ENCODE measurements at places on chromosomes 2 and 18. TPM values are rescaled to one million over a fixed set of nuclear protein-coding genes. Genes with fewer than 3 reads are reported as not detected.

DNA sequence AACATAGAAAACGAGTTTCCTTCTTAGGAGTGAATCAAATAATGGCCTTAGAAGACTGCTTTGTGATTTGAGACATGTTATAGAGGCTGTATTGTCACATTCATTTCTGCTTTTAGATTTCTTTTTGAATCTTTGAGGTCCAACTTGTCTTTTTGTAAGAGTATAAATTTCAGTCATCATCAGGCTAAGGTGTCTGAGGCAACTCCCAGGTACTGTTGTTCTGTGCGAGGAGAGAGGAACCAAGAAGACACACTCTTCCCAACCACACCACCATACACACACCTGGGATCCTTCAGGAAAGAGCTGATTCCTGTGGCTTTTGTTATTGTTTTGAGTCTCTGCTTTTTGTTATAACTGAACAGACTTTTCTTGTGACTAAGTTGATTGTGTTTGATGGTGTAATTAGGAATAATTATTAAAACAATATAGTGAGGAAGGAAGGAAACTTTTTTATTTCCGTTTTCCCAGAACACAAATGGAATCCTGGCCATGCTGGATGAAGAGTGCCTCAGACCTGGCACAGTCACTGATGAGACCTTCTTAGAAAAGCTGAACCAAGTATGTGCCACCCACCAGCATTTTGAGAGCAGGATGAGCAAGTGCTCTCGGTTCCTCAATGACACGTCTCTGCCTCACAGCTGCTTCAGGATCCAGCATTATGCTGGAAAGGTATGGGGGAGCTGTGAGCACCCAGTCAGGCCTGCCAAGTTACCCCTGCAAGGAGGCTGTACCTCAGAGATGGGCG is 140.4 kb downstream of the MYO1B start:
- DNase-seq, result no peak

GRCh38 chr2:86520153-86520552 is 43.1 kb downstream of the CHMP3 start:
- DNase-seq, result no peak

DNA sequence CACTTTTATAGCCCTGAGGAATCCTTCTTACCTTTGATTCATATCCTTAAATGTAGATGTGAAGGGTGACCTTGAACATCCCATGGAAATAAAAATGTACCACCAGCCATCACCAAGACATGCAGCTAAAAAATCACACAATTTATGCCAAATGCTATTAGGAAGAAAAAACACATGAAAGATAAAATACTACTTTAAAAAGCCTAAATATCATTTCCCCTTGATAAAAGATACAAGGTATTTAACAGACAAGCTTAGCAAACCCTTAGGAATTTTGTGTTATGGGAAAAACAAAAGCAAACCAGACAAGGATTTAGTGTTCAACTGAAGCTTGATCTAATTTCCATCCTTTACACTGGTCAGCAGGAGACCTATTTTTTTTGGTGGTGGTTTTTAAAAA is 255.0 kb downstream of the ICOS start:
- DNase-seq, result no peak

GRCh38 chr18:43819873-43820272 is 542.6 kb upstream of the SYT4 start:
- no peak for DNase-seq

Gene SF3B1
- total RNA-seq, result 253 TPM

- DNase-seq, result no peak
Measured at GRCh38 chr2:236573066-236573929, 3.7 kb downstream of the ACKR3 start.

DNA sequence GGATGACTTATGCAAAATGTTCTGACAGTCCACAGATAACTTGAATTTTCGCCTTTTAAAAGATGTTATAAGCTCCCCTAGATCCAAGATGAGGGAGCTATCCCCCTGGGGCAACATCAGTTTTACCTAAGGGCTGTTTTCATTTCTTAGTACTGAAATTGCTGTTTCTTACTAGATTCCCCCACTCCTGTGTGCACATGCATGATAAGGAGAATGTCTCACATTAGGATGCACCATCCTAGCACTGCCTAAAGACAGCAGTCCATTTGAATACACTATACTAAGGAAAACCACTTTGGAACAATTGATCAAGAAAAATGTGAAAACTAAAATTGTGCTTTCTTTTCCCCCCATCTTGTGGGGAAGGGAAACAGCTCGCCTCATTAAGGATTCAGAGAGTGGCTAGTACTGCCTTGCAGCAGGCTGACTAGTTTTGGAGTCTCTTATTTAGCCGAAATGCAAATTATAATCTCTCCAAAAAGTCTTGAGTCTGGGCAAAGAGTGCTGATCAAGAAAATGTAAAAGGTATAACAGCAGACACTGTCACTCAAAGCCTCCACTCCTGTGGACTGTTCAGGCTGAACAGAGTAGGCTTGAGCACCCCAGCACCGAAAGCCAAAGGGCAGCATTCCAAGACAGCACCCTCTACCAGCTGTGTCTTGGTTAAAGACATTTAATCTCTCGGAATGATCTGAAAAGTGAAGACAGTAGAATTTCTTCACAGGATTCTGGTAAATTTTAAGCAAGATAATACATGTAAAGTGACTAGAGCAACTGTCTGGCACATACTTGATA is 65.0 kb downstream of the ZNF385B start:
- DNase-seq, result no peak

DNA sequence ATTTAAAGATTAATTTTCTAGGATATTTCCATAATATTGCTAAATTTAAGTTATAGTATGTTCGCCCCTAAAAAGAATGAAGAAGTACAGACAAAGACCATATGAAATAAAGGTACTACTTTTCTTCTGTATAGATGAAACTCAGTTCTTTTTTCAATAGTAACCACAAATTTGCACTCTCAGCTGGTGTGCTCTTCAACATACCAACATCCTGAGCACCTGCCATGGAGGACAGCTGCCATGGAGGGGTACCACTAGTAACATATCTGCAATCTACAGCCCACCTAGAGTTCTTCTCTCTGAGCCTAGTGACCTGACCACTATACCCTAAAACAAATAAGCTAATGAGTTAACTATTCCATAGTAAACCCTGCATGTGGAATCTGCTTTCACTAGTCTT is 36.8 kb upstream of the ERCC3 start:
- DNase-seq, result no peak

Measured in osteoblast (primary cell).